GM12892 (cell line): ENCODE measurements at places on chromosomes 16 and 17.

DNA sequence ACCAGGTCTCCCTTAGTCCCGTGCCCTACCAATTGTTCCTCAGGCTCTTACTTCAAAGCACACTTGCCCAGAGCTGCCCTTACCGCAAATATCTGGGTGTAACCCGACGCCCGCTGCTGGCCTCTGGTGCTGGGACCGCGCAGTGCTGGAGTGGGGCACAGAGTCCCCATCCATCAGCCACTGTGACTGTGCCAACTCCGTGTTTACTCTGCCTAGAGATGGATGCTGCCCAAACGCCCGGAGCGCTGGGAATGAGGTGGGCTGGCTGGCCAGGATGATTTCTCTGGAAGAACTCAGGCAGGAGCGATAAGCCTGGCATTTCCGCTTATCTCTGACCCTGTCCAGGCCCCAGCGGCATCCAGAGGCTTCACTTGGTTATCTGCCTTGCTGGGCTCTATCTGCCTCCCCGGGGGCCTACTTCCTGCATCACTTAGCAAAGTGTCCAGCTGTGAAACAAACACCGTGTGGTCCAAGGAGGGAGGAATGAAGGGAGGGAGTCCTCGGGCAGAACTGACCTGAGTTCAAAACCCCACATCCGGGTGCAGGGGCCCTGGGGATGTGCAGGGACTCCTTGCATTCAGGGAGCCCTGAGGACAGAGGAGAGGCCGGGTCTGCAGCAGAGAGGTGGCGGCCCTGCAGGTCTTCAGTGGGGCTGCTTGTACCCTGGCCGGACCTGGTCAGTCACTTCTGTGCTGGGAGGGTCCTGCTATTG lies 9.4 kb upstream of the MYLK3 start:
- no peak for DNase-seq

DNA sequence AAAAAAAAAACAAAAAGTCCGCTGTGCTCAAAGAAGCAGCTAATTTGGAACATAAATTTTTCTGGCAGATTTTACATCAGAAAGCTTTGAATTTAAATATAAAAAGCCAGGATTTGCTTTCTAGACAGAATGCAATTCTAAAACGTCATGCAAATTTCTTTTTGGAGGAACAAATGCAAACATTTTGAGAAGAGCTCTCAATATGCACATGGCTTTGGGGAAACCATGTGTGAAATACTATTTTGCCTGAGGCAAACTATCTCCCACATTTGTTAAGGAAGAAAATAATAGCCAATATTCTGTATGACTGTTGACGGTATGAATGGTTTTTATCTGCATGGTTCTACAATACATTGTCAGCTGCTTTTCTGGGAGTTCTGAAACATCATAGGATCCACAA lies 320.0 kb upstream of the PSMD7 start:
- no peak for DNase-seq

DNA sequence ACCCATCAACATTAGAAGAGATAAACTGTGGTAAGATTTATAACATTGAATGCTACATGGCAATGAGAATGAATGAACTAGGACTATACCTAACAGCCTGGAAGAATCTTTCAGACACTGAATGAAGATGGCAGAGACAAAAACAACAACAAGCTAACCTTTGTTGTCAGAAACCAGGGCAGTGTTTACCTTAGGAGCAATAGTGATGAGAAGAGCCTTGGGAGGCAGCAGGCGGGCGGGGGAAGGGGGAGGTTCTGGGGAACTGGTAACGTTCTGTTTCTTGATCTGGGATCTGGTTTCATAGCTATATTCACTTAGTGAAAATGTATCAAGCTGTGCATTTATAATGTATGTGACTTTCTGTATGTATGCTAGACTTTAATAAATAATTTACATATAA lies 139.0 kb upstream of the TNRC6C start:
- no peak for DNase-seq

- peak; percentile 83 for DNase-seq
Observed at GRCh38 chr17:35242158-35242804, 591 bp upstream of the SLFN5 start.

DNA sequence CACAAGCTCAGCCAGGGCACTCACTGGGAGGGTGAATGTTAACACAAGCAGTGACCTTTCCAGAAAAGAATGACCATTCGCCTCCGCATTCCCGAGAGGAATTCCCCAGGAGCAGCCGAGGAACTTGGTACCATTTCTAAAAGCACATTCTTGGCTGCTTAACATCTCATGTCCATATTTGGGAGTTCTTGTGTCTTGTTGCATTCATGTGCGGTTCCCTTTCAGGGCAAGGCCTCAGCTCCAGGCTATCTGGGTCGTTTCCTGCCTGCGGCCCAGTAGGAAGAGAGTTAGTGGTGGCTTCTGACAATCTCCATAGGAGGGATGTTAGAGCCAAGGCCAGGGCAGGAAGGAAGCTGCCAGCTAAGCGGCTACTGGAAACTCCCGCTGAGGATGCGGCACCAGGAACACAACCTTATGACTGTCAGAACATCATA lies 27.8 kb upstream of the MEAK7 start:
- DNase-seq, result no peak

- no peak for DNase-seq
Observed at GRCh38 chr17:27446569-27447301, 9.5 kb upstream of the KSR1 start.

- DNase-seq, result no peak
Observed at GRCh38 chr17:14593956-14594355, 293.1 kb downstream of the HS3ST3B1 start.

- DNase-seq, result no peak
Observed at GRCh38 chr17:80428363-80428762, 13.4 kb downstream of the ENDOV start.

GRCh38 chr16:10428433-10429168 lies 42.7 kb downstream of the ATF7IP2 start:
- DNase-seq, result no peak
